ENCODE measurements at places on chromosomes 12 and 14.

GRCh38 chr12:104909761-104910160 lies 48.3 kb downstream of the SLC41A2 start:
- no peak for DNase-seq

- DNase-seq: no peak
Observed at GRCh38 chr12:124716208-124717130, 147.2 kb downstream of the SCARB1 start.

GRCh38 chr12:12891881-12892355 lies 556 bp downstream of the GPRC5A start:
- DNase-seq: no peak

GRCh38 chr14:58763210-58763609 lies 125.4 kb downstream of the DACT1 start:
- no peak for DNase-seq

- no peak for DNase-seq
Observed at GRCh38 chr12:57235017-57235727, 5.7 kb downstream of the SHMT2 start.

GRCh38 chr12:7293670-7294069 lies 10.2 kb upstream of the ACSM4 start:
- no peak for DNase-seq

DNA sequence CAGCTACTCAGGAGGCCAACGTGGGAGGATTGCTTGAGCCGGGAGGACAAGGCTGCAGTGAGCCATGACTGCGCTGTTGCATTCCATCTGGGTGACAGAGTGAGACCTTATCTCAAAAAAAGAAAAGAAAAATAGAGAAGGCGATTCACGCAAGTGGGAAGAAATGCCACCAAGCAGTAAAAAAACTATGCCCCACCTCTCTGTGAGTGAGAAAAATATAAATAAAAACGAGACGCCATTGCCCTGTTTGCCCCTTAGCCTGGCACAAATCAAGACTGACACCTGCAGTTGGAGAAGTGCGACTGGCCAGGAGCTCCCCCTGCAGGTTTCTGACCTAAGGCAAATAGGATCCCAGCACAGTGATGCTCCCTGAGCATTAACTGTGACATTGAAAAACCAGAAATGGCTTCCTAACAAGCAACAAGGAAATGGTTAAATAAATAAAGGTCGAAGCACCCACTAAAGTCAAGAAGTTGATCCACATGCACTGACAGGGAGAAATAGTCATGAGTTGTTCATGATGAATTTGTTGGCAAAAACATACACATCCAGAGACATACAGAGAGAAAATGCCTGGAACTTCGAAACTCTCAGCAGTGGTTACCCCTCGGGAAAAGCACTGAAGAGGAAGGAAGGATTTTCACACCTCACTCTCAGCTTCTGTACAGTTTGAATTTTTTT lies 21.1 kb downstream of the GSC start:
- DNase-seq: peak; percentile 34

- no peak for DNase-seq
Observed at GRCh38 chr12:68102163-68102562, 57.4 kb downstream of the IFNG start.

- no peak for DNase-seq
Observed at GRCh38 chr12:694734-695503, 31.7 kb upstream of the NINJ2 start.

- DNase-seq: no peak
Observed at GRCh38 chr14:49957089-49957852, 64.4 kb downstream of the ARF6 start.

DNA sequence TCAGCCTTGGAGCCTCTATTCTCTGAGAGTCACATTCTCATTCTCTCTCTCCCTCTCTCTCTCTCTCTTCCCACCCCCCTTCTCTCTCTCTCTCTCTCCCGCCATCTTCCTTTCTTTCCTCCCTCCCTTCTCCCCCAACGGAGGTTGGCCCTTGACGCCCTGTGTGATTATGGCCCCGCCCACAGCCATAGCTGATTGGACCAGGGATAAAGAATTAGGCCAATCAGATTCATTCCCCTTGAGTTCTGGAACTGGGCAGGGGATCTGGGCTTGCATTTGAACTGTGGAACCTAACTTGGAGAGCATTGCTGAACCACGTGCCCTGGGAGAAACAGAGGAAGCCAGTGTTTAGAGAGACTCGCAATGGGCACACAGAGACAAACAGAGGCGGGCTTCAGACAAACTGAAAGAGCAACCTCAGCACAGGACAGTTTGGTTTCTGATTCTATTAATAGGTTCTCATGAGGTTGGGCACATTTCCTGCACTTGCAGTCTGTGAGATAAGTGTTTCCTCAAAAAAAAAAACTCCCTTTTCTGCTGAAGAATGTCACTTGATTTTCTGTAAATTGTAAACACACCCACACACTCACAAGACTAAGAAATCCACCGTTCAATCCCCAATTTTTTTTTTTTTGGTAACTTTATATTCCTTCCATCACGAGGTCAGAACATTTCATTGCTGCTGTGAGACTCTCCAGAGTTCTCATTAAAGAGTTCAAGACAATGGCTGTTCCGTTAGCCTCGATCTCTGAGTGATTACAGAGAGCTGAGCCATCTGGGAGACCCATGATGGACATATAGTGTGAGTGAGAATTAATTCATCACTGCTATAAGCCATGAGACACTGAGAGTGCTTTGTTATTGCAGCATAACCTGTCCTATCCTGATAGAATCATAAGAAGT lies 3.5 kb upstream of the P2RX7 start:
- DNase-seq: peak; percentile 94

- no peak for DNase-seq
Observed at GRCh38 chr12:64639466-64639865, 29.2 kb downstream of the RASSF3 start.

DNA sequence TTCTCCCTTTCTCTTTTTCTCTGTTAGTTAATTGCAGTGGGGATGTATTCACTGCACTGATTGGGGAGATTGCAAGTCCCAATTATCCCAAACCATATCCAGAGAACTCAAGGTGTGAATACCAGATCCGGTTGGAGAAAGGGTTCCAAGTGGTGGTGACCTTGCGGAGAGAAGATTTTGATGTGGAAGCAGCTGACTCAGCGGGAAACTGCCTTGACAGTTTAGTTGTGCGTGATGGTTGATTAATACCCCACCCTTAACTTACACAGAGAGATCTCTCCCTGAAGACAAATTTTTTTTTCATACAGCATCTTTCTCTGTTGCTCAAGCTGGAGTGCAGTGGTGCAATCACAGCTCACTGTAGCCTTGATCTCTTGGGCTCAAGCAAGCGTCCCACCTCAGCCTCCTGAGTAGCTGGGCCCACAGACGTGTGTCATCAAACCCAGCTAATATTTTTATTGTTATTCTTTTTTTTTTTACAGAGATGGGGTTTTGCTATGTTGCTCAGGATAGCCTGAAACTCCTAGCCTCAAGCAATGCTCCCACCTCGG lies 4.6 kb downstream of the C1S start:
- DNase-seq: no peak

GRCh38 chr12:4091016-4091743 lies 182.4 kb upstream of the CCND2 start:
- no peak for DNase-seq

GRCh38 chr12:23008623-23009022 lies 383.7 kb downstream of the ETNK1 start:
- DNase-seq: no peak

GRCh38 chr12:10705655-10706054 lies 17.5 kb downstream of the YBX3 start:
- no peak for DNase-seq

DNA sequence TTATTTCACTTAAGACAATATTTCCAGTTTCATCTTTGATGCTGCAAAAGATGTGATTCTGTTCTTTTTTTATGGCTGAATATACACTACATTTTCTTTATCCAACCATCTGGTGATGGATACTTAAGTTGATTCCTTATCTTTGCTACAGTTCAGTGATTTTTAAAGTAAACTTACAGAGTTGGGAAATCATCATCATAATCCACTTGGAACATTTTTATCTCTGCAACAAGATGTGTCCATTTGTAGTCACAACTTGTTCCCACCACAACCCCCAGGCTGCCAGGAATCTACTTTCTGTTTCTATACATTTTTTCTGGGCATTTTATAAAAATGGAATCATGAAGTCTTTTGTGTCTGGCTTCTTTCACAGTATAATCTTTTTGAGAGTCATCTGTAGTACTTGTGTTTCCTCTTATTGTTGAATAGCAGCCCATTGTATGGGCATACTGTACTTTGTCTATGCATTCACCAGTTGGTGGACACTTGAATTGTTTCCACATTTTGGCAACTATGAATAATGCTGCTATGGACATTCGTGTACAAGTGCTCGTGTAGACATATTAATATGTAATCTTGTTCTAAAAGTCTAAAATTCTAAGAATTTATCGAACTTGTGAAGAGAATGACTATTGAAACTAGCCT lies 212.5 kb upstream of the DDHD1 start:
- no peak for DNase-seq

DNA sequence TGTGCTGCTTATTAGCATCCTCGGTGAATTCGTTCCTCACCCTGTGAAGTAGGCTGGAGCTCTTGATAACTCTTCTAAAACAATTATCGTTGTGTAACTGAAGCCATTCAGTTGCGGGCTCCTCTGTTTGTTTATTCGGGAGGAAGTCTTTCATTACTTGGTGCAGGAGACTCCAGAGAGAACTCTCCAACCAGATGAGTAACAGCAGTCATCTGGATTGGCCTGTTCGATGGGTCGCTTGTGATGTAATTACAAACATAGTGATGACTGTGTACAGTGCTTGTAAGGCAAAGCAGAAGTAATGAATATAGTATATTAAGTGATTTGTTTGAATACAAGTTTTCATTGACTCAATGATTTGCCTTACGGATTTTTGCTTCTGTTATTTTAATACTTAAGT lies 10.9 kb downstream of the ATP6V0A2 start:
- DNase-seq: no peak

Data from activated naive CD4-positive, alpha-beta T cell treated with anti-CD3 and anti-CD28 coated beads, Interleukin-2, amount 10 ng/mL, durations not matched to agents 7 days and 5 days (primary cell).